Activated CD8-positive, alpha-beta T cell treated with anti-CD3 and anti-CD28 coated beads, Interleukin-2, amount 10 ng/mL, durations not matched to agents 7 days and 5 days (primary cell): ENCODE measurements at places on chromosomes 11 and 22.

DNA sequence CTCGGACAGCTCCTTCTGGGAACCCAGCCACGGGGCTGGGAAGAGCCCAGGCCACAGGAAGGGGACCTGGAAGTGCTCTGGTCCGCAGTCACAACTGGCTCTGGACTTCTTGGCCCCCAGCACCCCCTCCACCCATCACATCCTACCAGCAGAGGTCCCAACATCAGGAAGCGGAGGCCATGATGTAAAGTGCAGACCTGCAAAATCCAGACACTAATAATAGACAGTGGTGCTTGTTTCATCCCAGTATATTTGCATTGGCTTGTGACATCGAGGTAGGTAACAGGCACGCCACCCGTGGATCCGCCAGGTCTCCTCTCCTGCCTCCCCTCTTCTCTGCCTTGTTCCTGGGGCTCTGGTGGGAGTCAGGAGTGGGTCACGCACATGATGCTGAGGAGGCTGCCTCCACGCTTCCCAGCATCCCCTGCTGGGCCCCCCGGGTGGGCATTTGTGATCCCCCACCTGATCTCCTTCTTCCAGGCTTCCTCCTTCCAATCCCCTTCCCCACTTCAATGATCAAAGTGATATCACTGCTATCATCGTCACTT is 1454.0 kb downstream of the BRD1 start:
- peaks cover 7% of the 10 kb centered on the region for H3K27me3 ChIP-seq
- no peaks in the 10 kb centered on the region for H3K36me3 ChIP-seq
- H3K4me3 ChIP-seq, result no peak overlapping the region
- DNase-seq, result no peak
- no peaks in the 10 kb centered on the region for H3K4me1 ChIP-seq

DNA sequence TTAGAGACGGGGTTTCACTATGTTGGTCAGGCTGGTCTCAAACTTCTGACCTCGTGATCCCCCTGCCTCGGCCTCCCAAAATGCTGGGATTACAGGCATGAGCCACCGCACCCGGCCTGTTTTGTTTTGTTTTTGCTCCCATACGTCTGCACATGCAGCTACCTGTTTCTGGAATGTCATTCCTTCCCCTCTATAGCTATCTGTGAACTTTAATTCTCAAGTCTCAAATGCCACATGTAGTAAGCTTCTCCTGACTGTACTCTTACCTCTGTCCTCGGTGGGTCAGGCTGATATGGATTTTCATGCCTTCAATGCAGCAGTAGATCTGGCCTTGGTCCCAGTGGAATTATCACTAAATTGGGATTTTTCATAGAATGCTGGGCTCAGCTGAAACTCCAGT is 12.4 kb upstream of the SWAP70 start:
- no peak overlapping the region for H3K27ac ChIP-seq
- no peaks in the 10 kb centered on the region for H3K4me1 ChIP-seq
- H3K4me3 ChIP-seq, result no peak overlapping the region
- H3K36me3 ChIP-seq, result no peaks in the 10 kb centered on the region

DNA sequence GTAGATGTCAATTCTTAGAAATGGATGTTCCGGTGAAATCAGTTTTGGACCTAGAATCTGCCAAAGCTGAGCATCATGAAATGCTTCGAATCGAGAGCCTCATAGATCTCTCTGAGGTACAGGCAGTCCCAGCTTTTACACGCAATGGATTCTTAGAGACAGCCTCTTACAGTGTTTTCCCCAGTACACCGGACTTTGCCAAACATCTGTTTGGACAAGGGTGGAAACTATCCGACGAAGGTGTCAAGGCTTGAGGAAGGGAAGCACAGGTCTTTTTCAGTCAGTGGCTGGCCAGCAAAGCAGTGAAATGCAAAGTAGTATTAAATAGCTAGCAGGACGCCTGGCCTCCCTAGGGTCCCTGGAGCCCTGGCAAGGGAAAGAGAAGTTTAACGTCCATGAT is 4.9 kb downstream of the GRK3 start:
- DNase-seq, result no peak
- H3K27me3 ChIP-seq, result no peaks in the 10 kb centered on the region
- H3K36me3 ChIP-seq, result peaks cover 47% of the 10 kb centered on the region
- peaks cover 49% of the 10 kb centered on the region for H3K4me1 ChIP-seq

DNA sequence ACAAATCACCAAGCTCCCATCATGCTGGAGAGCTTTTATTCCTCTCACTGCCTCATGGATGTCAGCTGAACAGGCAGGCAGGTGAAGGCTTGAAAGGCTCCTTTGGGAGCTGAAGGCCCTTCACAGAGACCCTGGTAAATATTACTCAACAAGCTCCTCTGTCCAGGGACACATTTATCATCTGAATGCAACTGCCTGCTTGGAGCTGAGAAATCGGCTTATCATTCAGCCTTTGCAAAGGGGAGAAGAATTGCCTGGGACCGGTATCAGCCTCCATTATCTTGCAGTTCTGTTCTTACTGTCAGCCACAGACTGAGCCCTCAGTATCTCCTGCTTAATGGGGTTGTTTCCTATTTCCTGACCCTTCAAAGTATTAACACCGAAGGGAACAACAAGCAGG is 113.8 kb upstream of the PITPNB start:
- H3K4me1 ChIP-seq, result peaks cover 3% of the 10 kb centered on the region
- no peaks in the 10 kb centered on the region for H3K36me3 ChIP-seq
- H3K4me3 ChIP-seq, result no peak overlapping the region
- H3K27me3 ChIP-seq, result peaks cover 9% of the 10 kb centered on the region
- no peak overlapping the region for H3K27ac ChIP-seq

DNA sequence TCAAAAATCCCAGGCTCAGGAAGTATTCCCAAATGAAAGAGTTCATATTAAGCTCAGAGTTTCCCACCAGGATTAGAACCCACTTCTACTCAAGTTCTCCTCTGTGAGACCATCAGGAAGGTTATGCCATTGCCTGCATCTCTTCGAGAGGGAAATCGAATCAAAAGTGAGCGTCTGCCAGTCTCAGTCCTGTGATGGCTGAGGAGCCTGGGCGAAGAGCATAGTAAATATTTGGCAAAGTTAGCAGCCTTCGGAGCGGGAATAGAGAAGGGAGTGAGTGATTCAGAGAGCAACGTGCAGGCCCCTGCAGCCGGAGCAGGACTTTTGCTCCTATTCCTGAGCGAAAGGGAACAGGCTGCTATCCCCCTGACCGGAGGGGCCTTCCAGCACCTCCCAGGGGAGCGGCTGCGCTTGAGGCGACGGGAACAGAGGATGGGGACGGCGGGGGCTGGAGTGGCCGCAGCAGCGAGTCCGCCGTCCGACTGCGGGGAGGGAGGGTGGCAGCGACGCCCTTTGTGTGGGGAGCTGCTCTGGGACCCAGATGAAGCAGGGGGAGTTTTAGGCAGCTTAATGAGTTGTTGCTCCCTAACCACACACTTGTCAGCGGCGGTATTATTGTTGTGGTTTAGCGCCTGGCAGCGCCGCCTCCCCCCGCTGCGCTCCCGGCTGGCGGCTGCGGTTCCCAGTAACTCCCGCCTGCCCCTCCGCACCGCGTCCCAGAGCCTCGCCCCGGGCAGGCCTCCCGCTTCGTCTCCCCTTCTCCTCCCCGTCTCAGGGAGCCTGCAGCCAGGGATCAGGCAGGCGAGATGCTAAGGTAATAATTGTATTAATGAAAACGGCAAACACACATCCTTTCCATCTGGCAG is 21.7 kb upstream of the NRGN start:
- no peak overlapping the region for H3K27ac ChIP-seq
- H3K4me3 ChIP-seq, result peak overlapping the region; percentile 12
- H3K27me3 ChIP-seq, result peaks cover 72% of the 10 kb centered on the region
- no peak for DNase-seq

DNA sequence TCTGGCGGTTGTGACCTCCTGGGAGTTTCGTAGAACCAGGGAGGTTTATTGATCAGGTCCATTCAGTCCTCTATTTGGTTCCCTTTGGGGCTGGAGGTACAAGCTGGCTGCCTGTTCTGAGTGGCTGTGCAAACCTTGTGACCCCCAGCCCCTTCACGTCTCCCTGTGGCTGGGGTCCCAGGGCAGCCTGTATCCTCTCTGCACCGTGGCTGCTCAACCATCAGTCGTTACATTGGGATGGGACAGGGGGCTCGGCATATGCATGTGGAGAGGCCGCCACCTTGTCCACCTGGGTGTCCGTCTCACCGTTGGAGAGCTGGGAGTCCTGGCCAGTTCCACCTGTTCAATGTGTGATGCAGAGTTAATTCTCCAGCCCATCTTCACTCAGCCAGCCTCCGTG is 195.7 kb downstream of the TBC1D22A start:
- H3K27me3 ChIP-seq, result no peaks in the 10 kb centered on the region
- H3K4me3 ChIP-seq, result no peak overlapping the region
- H3K4me1 ChIP-seq, result peaks cover 2% of the 10 kb centered on the region
- DNase-seq, result no peak

GRCh38 chr11:113871336-113871735 is 4.0 kb downstream of the USP28 start:
- H3K27me3 ChIP-seq, result no peaks in the 10 kb centered on the region
- no peak overlapping the region for H3K4me3 ChIP-seq
- H3K4me1 ChIP-seq, result peaks cover 52% of the 10 kb centered on the region
- H3K36me3 ChIP-seq, result peaks cover 43% of the 10 kb centered on the region
- no peak for DNase-seq

GRCh38 chr22:39287076-39287725 is 32.2 kb downstream of the RPL3 start:
- H3K27ac ChIP-seq, result no peak overlapping the region
- peaks cover 3% of the 10 kb centered on the region for H3K27me3 ChIP-seq
- no peak overlapping the region for H3K4me3 ChIP-seq
- H3K4me1 ChIP-seq, result no peaks in the 10 kb centered on the region
- DNase-seq, result no peak

DNA sequence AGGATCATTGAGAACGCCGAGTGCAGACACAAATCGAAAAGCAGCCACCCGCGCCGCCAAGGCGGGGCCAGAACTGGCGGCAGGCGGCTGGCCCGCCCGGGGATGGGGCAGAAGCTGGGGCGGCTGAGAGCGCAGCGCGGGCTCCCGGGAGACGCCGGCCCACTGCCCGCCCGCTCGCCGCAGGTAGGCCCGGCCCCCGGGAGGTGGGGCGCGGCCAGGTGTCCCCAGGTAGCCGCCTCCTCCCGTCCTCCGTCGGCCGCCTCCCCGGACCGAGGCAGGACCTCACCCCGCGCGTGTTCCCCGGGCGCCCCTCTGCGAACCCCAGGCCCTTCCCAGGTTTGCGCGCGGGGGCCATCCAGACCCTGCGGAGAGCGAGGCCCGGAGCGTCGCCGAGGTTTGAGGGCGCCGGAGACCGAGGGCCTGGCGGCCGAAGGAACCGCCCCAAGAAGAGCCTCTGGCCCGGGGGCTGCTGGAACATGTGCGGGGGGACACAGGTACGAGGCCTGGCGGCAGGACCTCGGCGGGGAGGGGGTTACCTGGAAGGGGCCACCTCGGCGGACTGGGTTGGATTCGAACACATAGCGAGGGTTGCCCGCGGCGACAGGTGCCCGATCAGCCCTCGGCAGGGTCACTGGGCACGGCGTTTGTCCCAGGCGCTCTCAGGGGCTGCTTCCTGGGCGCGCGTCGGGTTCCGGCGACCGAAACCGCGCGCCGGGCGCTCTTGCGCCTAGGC is at the start of gene PRRG4:
Gene PRRG4, plus strand, starts transcription at position 248 of the 733 bp plus-strand sequence. CDS start 603 bp downstream, outside the sequence.
- peak within 1 kb of the TSS; percentile 77 for H3K27ac ChIP-seq
- H3K4me3 ChIP-seq, result peak within 1 kb of the TSS; percentile 80
- H3K36me3 ChIP-seq, result no peaks in the 10 kb centered on the region
- peaks cover 12% of the 10 kb centered on the region for H3K4me1 ChIP-seq

GRCh38 chr11:11324090-11324489 is 29.0 kb downstream of the CSNK2A3 start:
- no peak for DNase-seq
- no peaks in the 10 kb centered on the region for H3K27me3 ChIP-seq
- H3K4me1 ChIP-seq, result no peaks in the 10 kb centered on the region
- H3K4me3 ChIP-seq, result no peak overlapping the region
- H3K36me3 ChIP-seq, result no peaks in the 10 kb centered on the region

DNA sequence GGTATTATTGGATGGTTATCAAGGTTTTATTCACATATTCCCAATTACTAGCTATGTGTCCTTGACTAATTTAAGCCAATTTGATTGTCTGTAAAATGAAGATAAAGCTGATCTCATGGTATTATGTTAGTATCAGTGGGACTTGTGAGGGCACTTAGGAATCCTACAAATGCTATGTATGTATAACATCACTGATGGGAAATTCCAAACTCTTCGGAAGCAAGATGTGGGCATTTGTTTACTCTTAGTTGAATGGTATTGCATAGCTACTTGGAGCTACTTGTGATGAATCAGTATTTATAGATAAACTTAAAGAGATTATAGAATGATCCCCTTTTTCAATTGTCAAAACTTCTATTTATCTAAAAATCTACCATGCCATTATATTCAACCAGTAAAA is 239.9 kb downstream of the CNTN5 start:
- no peak for DNase-seq
- no peak overlapping the region for H3K4me3 ChIP-seq
- H3K36me3 ChIP-seq, result no peaks in the 10 kb centered on the region
- H3K4me1 ChIP-seq, result no peaks in the 10 kb centered on the region
- H3K27ac ChIP-seq, result no peak overlapping the region

DNA sequence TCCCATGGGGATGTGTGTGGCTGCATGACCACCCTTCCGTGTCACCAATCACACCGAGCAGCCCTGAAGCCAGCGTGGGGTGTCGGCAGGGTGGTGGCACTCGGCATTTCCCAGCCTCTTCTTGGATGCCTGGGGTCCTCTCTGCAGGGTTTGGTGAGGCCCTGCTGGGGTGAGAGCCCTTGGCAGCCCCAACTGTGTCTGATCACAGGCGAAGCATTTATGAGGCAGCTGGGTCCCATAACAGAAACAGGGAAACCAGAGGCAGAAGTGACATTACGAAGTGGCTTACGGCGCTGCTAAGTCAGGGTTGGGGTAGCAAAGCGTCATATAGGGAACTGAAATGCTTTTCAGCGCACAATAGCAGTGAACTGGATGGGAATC is 92.3 kb upstream of the SEPTIN5 start:
- no peaks in the 10 kb centered on the region for H3K36me3 ChIP-seq
- H3K27ac ChIP-seq, result no peak overlapping the region
- H3K27me3 ChIP-seq, result no peaks in the 10 kb centered on the region
- DNase-seq, result no peak
- no peak overlapping the region for H3K4me3 ChIP-seq

- H3K27me3 ChIP-seq, result no peaks in the 10 kb centered on the region
- no peaks in the 10 kb centered on the region for H3K4me1 ChIP-seq
- no peak overlapping the region for H3K27ac ChIP-seq
- DNase-seq, result no peak
- H3K4me3 ChIP-seq, result no peak overlapping the region
- no peaks in the 10 kb centered on the region for H3K36me3 ChIP-seq
Measured at GRCh38 chr22:18048441-18048898, 24.1 kb upstream of the MICAL3 start.

- no peaks in the 10 kb centered on the region for H3K27me3 ChIP-seq
- H3K27ac ChIP-seq, result no peak overlapping the region
- H3K4me1 ChIP-seq, result no peaks in the 10 kb centered on the region
- DNase-seq, result no peak
- no peak overlapping the region for H3K4me3 ChIP-seq
- no peaks in the 10 kb centered on the region for H3K36me3 ChIP-seq
Measured at GRCh38 chr11:131179836-131180235, 190.6 kb upstream of the NTM start.

DNA sequence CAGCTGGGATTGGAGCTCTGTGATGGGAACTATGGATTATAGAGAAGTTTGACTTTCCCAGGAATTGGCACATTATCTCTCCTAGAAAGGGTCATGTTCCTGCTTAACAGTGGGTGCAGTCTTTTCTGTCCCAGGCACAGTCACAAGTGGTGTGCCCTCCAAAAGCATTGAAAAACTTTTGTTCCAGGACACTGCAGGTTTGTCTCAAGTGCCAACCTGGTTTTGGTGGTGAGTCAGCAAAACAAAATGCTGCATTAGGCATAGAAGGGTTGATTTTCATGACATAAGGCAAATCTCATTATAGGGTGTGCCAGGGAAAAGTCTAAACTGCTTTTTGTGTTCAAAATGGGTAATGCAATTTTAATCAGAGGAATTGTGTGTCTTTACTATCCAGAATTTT is 4.9 kb downstream of the HTATIP2 start:
- no peak for DNase-seq
- H3K27me3 ChIP-seq, result no peaks in the 10 kb centered on the region
- peaks cover 49% of the 10 kb centered on the region for H3K4me1 ChIP-seq
- peaks cover 40% of the 10 kb centered on the region for H3K36me3 ChIP-seq
- H3K4me3 ChIP-seq, result no peak overlapping the region
